Bronchial smooth muscle cell (primary cell): ENCODE measurements at places on chromosomes 11 and 22. TPM values are rescaled to one million over a fixed set of nuclear protein-coding genes. Genes with fewer than 3 reads are reported as not detected.

Gene NAV2
- total RNA-seq = 7.9 and 19.2 TPM in 2 replicates

Gene HTR3A
- not detected in 2 replicates for total RNA-seq

Gene PTGDR2
- 0.16 and 1.5 TPM in 2 replicates for total RNA-seq

Gene SDHD
- 162 and 201 TPM in 2 replicates for total RNA-seq

Gene OR4A16
- total RNA-seq = not detected in 2 replicates

Gene TTC28
- 19.1 and 19.7 TPM in 2 replicates for total RNA-seq

Gene GPHA2
- total RNA-seq = not detected in 2 replicates

Gene KMT5B
- total RNA-seq = 19.5 and 20.9 TPM in 2 replicates

Gene OR4C3
- total RNA-seq = not detected in 2 replicates

Gene MUC15
- total RNA-seq = not detected in 2 replicates

Gene XBP1
- 56.7 and 79.4 TPM in 2 replicates for total RNA-seq

Gene MUC5AC
- total RNA-seq = under 0.01 TPM in 1 of 2 replicates, not detected in the other

Gene OVOL1
- total RNA-seq = not detected in 2 replicates

Gene PKDREJ
- under 0.01 and 0.09 TPM in 2 replicates for total RNA-seq

Gene SSH3
- 16.2 and 19.1 TPM in 2 replicates for total RNA-seq

Gene POU2AF1
- not detected in 2 replicates for total RNA-seq

Gene MAJIN
- total RNA-seq = not detected in 2 replicates

Gene CHRM4
- total RNA-seq = 0.09 TPM in 1 of 2 replicates, not detected in the other

Gene TMEM151A
- total RNA-seq = 0.09 and 0.16 TPM in 2 replicates

Gene INS
- total RNA-seq = not detected in 2 replicates

Gene MMP8
- total RNA-seq = under 0.01 TPM in 1 of 2 replicates, not detected in the other

Gene TCN1
- not detected in 2 replicates for total RNA-seq

Gene SPINDOC
- 6.3 and 6.8 TPM in 2 replicates for total RNA-seq

Gene BEST1
- 2.5 and 4.6 TPM in 2 replicates for total RNA-seq

Gene CASP5
- total RNA-seq = under 0.01 TPM in 1 of 2 replicates, not detected in the other

Gene MFRP
- total RNA-seq = not detected in 2 replicates

Gene RFPL2
- total RNA-seq = not detected in 2 replicates

Gene TRIM51G
- total RNA-seq = not detected in 2 replicates

Gene MMP12
- 0.26 and 2.8 TPM in 2 replicates for total RNA-seq

Gene PPARA
- total RNA-seq = 6.6 and 6.8 TPM in 2 replicates

Gene RRP7A
- 17.4 and 18.3 TPM in 2 replicates for total RNA-seq

Gene LARGE2
- total RNA-seq = under 0.01 TPM in 1 of 2 replicates, not detected in the other

Gene RCOR2
- 3.5 and 4.9 TPM in 2 replicates for total RNA-seq

Gene CRYBA4
- total RNA-seq = not detected in 2 replicates

Gene SHISA8
- not detected in 2 replicates for total RNA-seq

Gene SOX10
- not detected in 2 replicates for total RNA-seq

Gene RAB38
- 0.60 and 1.1 TPM in 2 replicates for total RNA-seq

Gene GTSE1
- 0.17 and 0.95 TPM in 2 replicates for total RNA-seq

Gene ART1
- not detected in 2 replicates for total RNA-seq

Gene B3GAT1
- total RNA-seq = under 0.01 TPM in 1 of 2 replicates, not detected in the other

Gene KCTD14
- 0.32 and 0.43 TPM in 2 replicates for total RNA-seq

Gene NLRP14
- 0.09 and 0.16 TPM in 2 replicates for total RNA-seq

Gene SEC14L6
- total RNA-seq = 0.16 and 0.60 TPM in 2 replicates

Gene CHRM1
- 0.09 TPM in 1 of 2 replicates, not detected in the other for total RNA-seq
